MCF 10A (cell line): ENCODE measurements at places on chromosomes 5 and 9.

GRCh38 chr5:10329820-10330481 lies 22.2 kb upstream of the CMBL start:
- H3K4me1 ChIP-seq: peaks cover 37% of the 10 kb centered on the region
- H3K27me3 ChIP-seq: no peaks in the 10 kb centered on the region

DNA sequence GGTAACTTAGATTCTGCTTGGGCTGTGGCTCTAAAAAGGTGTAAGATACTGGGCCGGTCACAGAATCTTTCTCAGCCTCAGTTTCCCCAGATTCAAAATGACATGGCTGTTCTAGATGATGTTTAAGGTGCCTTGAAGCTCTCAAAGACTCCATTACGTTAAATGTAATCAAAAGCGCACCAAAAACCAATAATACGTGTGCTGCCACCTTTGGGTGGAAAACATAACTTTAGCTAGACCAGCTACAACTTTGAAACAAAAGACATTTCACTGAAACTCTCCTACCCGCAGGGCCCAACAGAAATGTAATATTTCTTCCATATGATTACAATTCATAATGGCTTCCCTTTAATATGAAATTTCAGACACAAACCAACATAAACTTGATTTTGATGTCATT lies 35.0 kb upstream of the PCSK5 start:
- no peaks in the 10 kb centered on the region for H3K4me1 ChIP-seq
- no peaks in the 10 kb centered on the region for H3K36me3 ChIP-seq
- no peak overlapping the region for H3K4me3 ChIP-seq
- H3K27ac ChIP-seq: no peak overlapping the region
- no peaks in the 10 kb centered on the region for H3K27me3 ChIP-seq
- DNase-seq: peak; percentile 54

GRCh38 chr5:1158647-1159340 lies 42.6 kb upstream of the SLC6A19 start:
- H3K4me3 ChIP-seq: no peak overlapping the region
- no peak for DNase-seq
- no peak overlapping the region for H3K27ac ChIP-seq
- H3K36me3 ChIP-seq: no peaks in the 10 kb centered on the region
- peaks cover 13% of the 10 kb centered on the region for H3K27me3 ChIP-seq

- DNase-seq: no peak
- H3K36me3 ChIP-seq: no peaks in the 10 kb centered on the region
- no peak overlapping the region for H3K4me3 ChIP-seq
- no peaks in the 10 kb centered on the region for H3K4me1 ChIP-seq
- no peak overlapping the region for H3K27ac ChIP-seq
- H3K27me3 ChIP-seq: no peaks in the 10 kb centered on the region
Observed at GRCh38 chr5:74367934-74368333, 272.6 kb downstream of the ENC1 start.

- peaks cover 6% of the 10 kb centered on the region for H3K36me3 ChIP-seq
- H3K27me3 ChIP-seq: no peaks in the 10 kb centered on the region
- H3K4me3 ChIP-seq: no peak overlapping the region
Observed at GRCh38 chr5:179406031-179406961, 61.0 kb upstream of the ADAMTS2 start.

GRCh38 chr5:179762781-179763176 lies 30.2 kb downstream of the MAML1 start:
- peak overlapping the region; percentile 75 for H3K27ac ChIP-seq
- H3K27me3 ChIP-seq: no peaks in the 10 kb centered on the region
- H3K36me3 ChIP-seq: peaks cover 37% of the 10 kb centered on the region
